ENCODE measurements at places on chromosomes 2 and 18.

DNA sequence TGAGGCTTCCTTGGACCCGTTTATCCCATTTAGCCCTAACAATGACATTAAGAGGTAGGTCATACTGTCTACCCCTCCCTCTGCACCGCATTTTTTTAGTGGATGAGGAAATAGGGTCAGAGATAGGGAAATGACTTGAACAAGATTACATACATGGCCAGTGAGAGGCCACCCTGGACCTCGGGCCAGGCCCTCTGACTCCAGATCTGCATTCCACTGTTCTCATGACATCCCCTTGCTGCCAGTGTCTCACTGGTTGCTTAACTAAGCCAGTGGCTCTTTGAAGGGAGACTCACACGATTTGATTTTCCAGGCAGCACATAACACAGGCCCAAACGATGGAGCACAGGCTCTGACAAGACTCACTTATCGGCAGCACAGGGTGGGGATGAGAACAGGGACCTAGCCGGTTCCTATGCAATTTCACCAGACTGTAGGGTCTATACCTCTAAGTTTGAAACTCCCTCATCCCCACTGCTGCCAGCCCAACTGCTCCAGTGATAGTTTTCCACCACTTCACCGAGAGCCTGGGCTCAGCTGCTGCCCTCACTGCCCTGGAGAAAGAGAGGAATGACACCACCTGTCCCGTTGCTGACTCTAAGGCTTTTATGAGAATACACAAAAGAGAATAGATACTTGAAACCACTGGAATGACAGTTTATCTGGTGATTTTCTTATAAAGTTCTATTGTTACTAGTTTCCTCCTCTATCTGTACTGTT lies 82.5 kb downstream of the TMEM247 start:
- DNase-seq: no peak

- DNase-seq: no peak
These were observed 278.2 kb downstream of the SLC4A3 start for GRCh38 chr2:219905640-219906039.

DNA sequence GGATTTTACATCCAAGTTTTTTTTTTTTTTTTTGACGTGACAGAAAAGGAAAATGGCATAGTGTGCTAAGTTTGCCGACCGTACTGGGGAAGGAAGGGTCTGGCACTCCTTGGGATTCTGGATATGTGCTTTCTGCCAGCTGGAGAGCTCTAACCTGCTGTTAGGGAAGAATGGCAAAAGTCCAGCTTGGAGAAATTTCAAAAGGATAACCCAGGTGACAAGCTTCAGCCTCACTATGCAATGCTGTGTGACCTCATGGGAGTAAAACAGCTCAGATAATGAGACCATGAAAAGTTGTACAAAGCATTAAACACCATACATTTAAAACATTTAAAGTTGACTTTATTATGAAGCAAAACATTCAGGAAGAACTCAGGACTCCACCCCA lies 10.3 kb upstream of the GPR45 start:
- no peak for DNase-seq

- DNase-seq: no peak
These were observed 154.6 kb upstream of the MGAT5 start for GRCh38 chr2:134099273-134099672.

- no peak for DNase-seq
These were observed 285.1 kb upstream of the SLC14A2 start for GRCh38 chr18:45330170-45330594.

- no peak for DNase-seq
These were observed 191.6 kb upstream of the SP5 start for GRCh38 chr2:170523506-170523905.

- no peak for DNase-seq
These were observed 57.1 kb upstream of the CD28 start for GRCh38 chr2:203649176-203649814.

GRCh38 chr2:170610615-170611014 lies 104.5 kb upstream of the SP5 start:
- DNase-seq: no peak

DNA sequence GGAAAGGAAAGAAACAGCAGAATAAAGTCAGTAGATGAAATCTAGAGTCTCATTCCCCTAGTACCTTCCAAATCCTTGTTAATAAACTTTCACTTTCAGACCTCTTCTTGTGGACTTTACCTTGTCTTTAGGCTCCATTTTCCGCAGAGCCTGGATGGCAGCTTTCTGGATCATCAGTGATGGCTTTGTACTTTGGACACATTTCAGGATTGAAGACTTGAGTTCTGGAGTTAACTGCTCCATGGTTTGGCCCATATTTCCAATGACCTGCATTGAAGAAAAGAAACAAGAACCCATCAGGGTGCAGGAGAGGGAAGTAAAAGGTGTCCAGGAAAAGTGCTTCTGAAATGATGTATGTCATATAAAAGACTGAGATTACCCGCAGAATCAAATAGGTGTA lies 14.4 kb downstream of the APOB start:
- DNase-seq: no peak

- DNase-seq: no peak
These were observed 67.2 kb upstream of the RAB6C start for GRCh38 chr2:129912066-129912820.

DNA sequence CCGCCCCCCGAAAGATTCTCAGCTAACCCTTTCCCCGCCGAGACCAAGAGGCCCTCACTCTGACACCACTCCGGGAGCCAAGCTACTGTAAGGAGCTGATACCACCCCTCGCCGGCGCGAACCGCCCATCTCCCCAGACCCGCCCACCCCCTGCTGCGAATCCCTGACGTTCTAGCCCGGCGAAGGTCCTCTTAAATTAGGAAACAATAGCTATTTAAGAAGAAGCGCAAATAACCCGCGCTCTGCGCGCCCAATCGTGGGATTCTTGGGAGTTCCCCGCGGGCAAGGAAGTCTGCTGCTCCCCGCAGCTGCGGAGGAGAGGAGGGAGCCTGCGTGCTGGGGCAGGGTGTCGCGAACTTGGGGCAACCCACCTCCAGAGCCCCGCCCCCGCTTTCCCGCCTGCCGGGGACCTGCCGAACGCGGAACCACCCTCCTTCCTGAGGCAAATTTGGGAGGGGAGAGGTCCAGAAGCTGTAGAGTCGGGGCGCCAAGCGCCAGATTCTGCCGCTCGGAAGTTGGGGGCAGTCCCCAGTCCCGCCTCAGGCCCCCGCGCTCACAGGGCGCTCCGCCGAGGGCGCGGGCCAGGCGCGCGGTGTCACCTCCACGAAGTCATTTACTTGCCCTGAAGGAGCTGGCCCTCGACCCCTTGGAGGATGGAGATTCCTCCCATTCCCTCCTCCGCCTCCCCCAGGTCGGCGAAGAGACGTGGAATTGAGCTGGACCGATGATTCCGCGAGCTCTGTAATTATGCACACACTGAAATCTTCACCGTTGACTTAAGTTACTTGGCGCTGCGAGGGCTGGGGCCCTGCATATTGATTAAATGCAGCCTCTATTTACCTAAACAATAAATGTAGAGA lies 8.4 kb upstream of the SP9 start:
- DNase-seq: no peak

DNA sequence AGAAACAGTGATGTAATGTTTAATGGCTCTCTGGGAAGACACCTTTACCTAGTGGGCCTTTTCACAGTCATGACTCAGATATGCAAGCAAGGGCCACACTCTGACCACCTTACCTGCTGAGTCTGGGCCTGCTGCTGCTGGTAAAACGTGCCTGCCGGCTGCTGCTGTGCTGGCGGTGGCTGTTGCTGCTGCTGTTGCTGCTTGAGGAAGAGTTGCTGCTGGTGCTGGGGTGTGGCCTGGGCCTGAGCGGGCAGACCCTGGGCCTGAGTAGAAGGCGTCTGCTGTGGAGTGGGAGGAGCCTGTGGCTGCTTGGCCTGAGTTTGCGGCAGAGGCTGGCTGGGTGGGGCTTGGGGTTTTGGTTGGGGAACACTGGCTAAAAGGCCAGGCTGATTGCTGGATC lies 81.6 kb upstream of the NFU1 start:
- no peak for DNase-seq

DNA sequence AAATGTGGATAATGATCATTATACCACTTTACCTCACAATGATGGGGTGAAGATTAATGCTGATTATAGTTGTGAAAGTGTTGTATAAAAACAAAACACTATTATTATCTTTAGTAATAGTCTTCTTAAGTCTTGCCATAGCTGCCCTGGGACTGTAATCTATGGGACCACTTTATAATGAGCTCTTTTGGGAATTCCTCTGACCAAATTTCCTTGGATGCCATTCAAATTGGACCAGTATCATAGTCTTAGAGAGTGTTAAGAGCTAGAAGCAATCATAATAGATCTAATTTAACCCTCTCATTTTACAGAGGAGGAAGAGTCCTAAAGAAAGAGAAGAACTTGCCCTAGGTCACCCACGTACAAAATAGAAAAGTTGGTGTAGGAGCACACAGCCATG lies 457.7 kb upstream of the SLC14A2 start:
- no peak for DNase-seq

DNA sequence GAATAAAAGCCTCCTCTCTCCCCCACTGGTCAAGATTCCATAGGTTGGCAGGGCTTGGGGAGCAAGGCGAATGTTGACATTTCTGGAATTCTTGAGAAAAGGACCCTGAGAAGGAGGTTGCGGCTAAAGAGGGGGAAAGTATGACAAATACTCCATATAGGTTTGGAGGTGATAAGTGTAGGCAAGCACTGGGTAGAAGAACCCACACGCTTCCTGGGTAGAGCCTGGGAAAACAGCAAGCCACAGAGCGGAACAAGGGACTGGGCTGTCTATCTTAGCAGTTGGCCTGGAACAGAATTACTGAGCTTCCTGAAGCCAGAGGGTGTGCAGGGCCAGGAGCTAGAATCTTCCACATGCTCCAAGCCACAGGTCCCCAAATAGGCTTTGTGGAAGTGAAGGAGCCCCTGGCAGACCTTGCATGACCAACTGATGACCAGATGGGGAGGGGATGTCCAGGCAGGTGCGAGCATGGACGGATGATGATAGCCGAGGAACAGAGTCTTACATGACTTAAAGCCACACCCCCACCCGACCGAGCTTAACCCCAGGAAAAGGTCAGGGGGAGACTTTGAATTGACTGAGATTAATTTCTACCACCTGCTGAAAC lies 9.9 kb downstream of the PRKAG3 start:
- DNase-seq: no peak

GRCh38 chr2:12965540-12966269 lies 249.0 kb downstream of the TRIB2 start:
- DNase-seq: no peak

DNA sequence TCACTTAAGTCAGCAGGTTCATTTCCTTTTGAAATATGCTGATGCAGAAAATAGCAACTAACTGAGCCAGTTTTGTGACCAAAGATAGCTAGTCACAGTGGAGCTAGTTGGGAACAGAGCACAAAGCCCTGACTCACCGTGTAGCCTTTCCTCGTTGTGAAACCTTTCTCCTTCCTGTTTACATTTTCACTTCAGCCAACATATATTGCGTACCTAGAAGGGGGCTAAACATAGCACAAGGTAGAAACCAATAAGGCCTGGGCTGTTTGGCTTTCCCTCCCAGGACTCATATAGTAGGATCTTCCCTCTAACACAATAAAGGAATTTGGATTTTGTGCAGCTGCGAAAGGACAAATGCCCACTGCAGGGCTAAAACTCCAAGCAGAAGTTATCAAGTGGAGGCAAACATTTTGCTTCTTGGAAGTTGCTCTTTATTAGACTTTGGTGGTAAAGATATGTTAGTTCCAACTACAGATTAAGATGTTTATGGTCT lies 24.5 kb upstream of the LPIN2 start:
- DNase-seq: no peak

GRCh38 chr2:100713106-100713505 lies 106.8 kb upstream of the NPAS2 start:
- no peak for DNase-seq

- DNase-seq: no peak
These were observed 115.1 kb upstream of the NOSTRIN start for GRCh38 chr2:168687314-168687713.

- no peak for DNase-seq
These were observed 1635.0 kb upstream of the ACVR2A start for GRCh38 chr2:146209842-146210275.

- DNase-seq: no peak
These were observed 594.0 kb upstream of the ACVR2A start for GRCh38 chr2:147250652-147251356.

GRCh38 chr2:204881655-204882054 lies 336.4 kb downstream of the PARD3B start:
- no peak for DNase-seq

GRCh38 chr2:99348173-99348572 lies 11.0 kb downstream of the EIF5B start:
- no peak for DNase-seq

GRCh38 chr2:69945441-69945840 lies 16.0 kb downstream of the ASPRV1 start:
- no peak for DNase-seq

DNA sequence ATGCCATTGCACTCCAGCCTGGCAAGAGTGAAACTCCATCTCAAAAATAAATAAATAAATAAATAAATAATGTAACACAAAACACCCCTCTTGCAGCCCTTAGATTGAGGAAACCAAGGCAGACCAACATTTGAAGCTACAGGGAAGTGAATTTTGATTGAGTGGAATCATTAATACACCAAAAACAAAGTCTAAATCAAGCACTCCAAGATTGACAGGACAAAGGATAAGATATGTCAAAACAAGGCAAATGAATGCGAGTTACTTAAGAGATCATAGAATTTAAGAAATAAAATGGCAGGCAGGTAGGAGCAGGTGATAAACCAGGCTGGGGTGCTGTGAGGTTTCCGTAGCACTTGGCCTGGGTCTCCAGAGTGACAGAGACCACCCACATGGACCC lies 54.9 kb upstream of the RAB12 start:
- DNase-seq: no peak

- DNase-seq: no peak
These were observed 46.8 kb upstream of the SPOPL start for GRCh38 chr2:138454761-138455160.

- DNase-seq: no peak
These were observed 38.9 kb upstream of the MGAT4A start for GRCh38 chr2:98769784-98770183.

DNA sequence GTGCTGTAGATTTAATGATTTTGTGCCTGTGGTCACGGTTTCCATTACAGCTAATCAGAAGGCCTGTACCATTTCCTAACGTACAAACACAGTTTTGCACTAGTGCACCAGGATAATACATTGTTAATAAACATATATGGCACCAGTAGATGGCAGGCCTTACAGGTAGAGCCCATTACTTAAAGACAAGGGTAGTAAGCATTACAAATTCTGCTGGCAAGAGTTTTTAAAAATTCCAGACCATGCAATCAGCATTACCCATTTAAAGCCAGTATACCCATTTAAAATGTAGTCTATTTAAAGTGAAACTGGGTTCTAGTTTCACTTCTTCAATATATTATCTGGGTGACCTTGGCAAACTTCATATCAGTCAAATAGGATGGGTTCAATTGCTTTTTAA lies 224.2 kb downstream of the NUP35 start:
- no peak for DNase-seq

DNA sequence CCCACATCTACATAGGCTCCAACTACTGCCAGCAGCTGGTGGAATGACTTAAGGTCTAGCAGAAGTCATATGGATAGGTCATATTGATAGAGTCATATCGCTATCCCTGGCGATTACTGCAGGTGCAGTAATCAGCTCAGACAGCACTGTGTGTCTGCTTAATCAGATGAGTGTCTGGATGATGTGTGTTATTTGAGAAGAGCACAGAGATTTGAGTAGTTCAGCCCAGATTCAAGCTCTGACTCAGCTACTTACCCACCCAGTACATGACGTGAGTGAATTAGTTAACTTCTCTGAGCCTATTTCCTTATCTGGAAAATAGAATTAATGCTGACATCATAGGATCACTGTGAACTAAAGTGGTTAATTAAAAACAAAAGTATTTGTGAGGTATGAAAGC lies 78.9 kb downstream of the EHD3 start:
- no peak for DNase-seq

All from activated CD8-positive, alpha-beta memory T cell treated with anti-CD3 and anti-CD28 coated beads for 1 hour (primary cell).